NB4 (cell line): ENCODE measurements at places on chromosomes 5 and 9.
A peak's percentile ranks its signal among the peaks of the same experiment; 100 is the strongest.

DNA sequence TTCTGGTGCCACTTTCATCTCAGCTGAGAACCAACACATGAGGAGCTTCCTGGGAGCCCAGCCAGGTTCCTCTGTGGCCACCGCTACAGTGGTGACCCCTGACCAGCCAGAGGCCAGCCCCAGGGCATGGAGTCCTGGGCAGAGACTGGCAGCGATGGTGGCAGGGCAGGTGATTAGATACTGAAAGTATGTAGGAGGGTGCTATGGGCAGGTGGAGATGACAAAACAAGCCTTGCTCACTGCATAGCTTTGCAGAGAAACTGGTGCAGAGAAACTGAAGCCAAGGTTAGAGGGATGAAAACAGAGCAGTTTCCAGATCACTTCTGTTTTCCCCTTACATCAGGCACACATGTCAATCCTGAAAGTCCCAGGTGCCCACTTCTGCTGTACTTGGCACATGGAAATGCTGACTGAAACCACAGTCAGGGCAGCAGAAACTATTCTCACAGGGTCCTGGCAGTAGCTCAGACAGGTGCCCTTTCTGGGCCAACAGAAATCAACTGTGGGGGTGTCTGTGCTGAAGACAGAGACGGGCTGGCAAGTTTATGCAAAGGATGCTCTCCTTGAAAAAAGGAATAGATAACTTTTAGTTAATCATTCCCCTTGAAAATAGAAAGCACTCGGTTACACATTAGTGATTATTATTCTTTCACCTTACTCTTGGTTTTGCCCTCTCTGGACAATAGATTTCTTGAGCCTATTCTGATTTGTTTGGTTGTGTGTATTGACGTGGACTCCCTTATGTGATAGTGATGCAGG, 90.3 kb downstream of the ANKRD55 start:
- DNase-seq: no peak

- DNase-seq: no peak
These were observed 845.2 kb upstream of the CDH18 start for GRCh38 chr5:20833081-20833627.

- DNase-seq: peak; percentile 49
These were observed 19.7 kb downstream of the LCP2 start for GRCh38 chr5:170277867-170278281.

- DNase-seq: no peak
These were observed 178.4 kb downstream of the MACROH2A1 start for GRCh38 chr5:135220394-135221186.

GRCh38 chr5:114018186-114018585, 343.7 kb upstream of the KCNN2 start:
- DNase-seq: no peak

DNA sequence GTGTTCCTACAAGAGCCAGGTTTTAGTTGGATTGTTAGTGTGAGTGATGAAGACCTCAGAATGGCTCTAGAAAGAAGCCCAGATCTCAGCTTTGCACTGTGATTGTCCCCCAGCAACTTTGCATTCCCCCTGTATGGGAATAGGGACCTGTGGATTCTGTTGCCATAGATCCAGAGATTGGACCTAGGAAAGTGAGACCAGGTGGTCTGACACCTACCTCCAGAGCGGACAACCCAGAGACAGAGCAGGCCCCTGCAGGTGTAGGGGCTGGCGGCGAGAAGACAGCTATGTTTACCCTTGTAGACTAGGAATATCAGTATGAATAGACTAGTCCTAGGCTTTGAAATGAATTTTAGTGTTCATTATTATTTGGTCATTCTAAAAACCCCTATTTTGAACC, 53.6 kb downstream of the IRF1 start:
- DNase-seq: no peak

DNA sequence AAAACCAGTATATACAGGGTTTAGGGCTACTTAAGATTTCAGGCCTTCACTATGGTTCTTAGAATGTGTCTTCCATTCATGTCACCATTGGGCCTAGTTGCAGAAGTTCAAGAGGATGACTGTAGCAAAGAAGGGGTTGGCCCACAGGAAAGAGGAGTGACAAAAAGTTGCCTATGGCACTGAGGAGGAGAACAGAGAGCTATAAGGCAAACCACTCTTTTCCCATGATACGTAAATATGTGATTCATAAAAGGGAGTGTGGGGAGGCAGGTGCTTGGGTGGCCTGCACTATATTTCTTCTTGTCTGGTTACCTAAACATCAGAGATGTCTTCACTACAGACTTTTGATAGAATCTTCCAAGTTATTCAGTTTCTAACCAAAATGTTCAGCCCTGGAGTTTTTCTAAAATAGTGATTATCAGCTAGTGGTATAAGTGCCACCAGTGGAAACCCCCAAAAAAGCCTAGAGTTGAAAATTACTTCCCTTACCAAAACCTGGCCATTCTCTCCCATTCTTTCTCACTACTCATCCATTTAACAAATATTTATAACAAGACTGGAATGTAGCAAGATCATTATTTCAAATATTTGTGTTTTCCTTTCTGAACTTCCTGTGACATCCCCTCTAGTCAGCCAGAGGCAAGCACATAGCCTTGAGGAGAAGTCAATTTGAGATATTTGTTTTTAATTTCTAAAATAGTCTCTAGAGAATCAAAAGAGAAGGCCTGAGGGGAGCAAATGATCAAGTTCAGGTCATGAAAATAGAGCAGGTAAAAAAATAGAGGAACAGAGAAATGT, 367.4 kb downstream of the EFNA5 start:
- no peak for DNase-seq

GRCh38 chr5:173625673-173626504, 9.4 kb upstream of the BOD1 start:
- DNase-seq: peak; percentile 21

GRCh38 chr5:151018846-151019245, 1.5 kb upstream of the GPX3 start:
- no peak for DNase-seq

DNA sequence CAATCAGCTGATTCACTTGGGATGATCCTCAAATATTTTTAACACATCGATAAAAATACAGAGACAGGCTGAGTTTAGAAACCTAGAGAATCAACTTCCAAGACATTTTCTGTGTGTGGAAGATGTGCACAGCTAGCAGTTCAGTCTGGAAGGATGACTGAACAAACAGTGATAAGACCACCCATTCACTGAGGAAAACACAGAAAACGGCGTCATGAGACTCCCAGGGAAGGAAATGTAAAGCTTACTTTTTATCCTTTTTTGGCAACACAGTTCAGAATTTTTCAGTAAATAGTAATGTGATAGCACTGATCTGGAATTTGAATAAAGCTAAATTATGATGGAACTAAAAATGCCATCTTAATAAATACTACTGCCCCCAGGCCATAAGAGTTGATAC, 277.6 kb downstream of the SEMA5A start:
- no peak for DNase-seq

- no peak for DNase-seq
These were observed 225.0 kb downstream of the KCTD16 start for GRCh38 chr5:144395704-144396103.

GRCh38 chr5:170319301-170319700, 21.7 kb upstream of the LCP2 start:
- no peak for DNase-seq

- DNase-seq: peak; percentile 66
These were observed 29.7 kb downstream of the MEGF10 start for GRCh38 chr5:127320032-127320965.

GRCh38 chr5:149365418-149365817, 7.6 kb downstream of the PCYOX1L start:
- no peak for DNase-seq
